NCI-H1930 (cell line): ENCODE measurements at places on chromosomes 7 and 10.

DNA sequence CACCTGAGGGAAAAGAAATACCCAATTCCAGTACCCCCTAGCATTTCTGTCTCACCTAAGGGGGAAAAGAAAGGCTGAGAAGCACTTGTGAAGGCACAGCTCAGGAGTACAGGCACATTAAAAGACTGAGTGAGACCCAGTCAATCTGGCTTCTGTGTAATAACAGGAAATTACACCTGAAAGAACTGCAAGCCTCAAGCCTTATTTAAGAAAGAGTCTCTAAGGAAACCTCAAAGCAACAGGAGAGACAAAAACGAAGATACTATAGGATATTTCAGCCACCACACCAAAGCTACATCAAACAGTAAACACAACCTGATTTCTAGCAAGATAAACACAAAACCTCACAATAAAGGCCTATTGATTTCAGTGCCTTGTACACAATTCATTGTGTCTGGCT is 69.6 kb upstream of the CDK1 start:
- no peak for DNase-seq

- no peak for DNase-seq
These were observed 6.0 kb downstream of the CYCS start for GRCh38 chr7:25119102-25119501.

- DNase-seq = no peak
These were observed 66.9 kb upstream of the ARHGAP21 start for GRCh38 chr10:24790599-24790998.

DNA sequence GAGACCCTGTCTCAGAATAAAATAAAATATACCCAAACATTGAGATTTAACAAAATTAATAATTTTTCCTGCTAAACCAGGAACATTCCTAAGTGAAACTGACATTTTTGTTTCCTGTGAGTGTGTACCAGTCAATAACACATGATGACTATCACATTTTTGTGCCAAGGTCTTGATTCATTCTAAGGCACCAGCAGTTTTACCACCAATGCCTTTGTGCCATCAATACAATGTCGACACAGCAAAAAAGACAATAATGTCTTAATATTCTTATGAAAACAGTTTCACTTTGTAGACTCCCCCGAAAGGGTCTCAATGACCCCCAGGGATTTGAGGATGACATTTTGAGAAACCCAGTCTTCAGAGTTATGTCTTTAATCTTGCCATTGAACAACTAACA is 7.2 kb upstream of the CADPS2 start:
- no peak for DNase-seq

GRCh38 chr7:66198469-66198868 is 6.7 kb upstream of the TPST1 start:
- no peak for DNase-seq

GRCh38 chr7:130286881-130287280 is 6.1 kb upstream of the CPA4 start:
- DNase-seq = no peak

GRCh38 chr10:58291538-58292174 is 22.7 kb downstream of the CISD1 start:
- no peak for DNase-seq

DNA sequence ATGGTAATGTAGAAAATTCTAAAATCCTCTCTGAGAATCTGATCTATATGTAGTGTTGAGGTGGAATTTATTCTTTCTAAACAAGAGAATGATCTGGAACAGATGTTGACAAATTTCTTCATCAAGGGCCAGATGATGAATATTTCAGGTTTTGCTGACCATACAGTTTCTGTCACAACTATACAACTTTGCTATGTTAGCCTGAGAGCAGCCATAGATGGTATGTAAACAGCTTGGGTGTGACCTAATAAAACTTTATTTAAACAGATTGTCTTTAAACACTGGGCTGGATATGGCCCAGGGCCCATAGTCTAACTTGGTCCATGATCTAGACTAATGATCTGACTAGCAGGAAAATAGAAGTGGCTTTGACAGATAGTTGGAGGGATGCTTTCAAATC is 213.6 kb upstream of the CELF2 start:
- DNase-seq = no peak

DNA sequence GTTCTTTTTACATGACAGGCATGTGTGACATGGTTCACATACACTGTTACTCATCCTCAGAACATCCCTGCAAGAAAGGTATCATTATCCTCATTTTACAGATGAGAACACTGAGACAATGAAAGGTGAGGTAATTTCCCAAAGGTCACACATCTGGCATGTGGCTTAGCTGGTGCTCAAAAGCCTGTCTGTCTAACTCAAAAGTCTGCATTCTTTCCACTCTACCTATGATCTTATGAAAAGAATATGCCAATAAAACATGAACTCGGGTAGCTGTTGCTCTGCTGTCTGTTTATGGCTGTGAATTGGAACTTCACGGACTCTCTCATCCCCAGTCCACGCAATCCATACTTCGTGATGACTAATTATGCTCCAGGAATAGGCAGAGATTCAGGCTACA is 79.0 kb upstream of the ODAD2 start:
- DNase-seq = no peak

GRCh38 chr10:14240253-14241189 is 90.2 kb downstream of the FRMD4A start:
- DNase-seq = no peak
